ENCODE measurements at places on chromosomes 2 and 18.
A peak's percentile ranks its signal among the peaks of the same experiment; 100 is the strongest.

DNA sequence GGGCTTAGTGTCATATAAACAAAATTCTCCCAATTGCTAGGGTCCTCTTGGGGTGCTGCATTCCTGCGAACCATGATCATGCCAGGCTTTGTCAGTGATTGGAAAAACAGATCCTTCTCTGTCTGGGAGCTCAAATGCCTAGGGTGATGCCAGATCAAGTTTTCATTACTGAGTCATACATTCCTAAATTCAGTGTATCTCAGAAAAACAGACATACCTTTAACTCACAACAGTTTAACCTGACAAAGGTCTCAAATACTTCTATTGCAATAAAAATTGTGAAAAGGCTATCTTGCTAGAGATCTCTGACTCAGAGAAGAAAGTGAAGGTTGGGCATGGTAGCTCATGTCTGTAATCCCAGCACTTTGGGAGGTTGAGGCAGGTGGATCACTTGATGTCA lies 86.9 kb downstream of the SH3YL1 start:
- DNase-seq = no peak

DNA sequence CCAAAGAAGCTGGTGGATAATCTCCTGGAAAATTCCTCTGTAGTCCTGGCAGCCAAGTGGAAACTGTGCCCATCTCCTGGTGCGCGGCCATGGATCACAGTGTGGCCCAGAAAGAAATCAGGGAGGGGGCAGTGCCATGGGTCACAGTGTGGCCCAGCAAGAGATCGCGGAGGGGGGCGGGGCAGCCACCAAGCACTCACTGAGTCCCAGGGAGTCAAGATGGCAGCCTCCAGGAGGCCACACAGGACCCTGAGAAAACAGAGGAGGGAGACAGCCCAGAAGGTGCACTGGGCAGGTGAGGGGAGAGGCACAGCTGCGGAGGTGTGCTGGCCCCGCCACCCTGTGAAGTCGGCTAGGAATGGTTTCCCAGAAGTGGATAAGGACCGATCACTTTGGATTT lies 8.1 kb upstream of the ATP6V1B1 start:
- DNase-seq = no peak

- DNase-seq = no peak
Measured at GRCh38 chr18:60698901-60699300, 326.3 kb upstream of the MC4R start.

GRCh38 chr2:128901572-128902391 lies 583.1 kb upstream of the HS6ST1 start:
- DNase-seq = no peak

GRCh38 chr18:76931171-76931570 lies 108.8 kb downstream of the ZNF236 start:
- DNase-seq = no peak

- DNase-seq = no peak
Measured at GRCh38 chr2:100813527-100813926, 6.4 kb upstream of the NPAS2 start.

DNA sequence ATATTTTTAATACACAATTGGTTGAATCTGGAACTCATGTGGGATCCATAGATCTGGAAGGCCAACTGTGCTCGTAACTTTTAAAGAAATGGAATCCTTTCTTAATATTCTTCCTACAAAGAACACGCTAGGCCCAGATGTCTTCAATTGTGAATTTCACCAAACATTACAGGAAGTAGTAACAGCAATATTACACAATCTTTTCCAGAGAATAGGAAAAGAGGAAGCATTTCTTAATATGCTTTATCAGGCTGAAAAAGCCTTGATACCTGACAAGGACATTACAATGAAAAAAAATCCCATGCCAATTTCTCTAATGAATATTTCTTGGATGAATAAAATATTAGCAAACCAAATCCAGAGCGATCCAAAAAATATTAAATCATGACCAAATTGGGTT lies 80.3 kb upstream of the HAAO start:
- no peak for DNase-seq

GRCh38 chr2:156573710-156574109 lies 137.5 kb downstream of the GPD2 start:
- no peak for DNase-seq

DNA sequence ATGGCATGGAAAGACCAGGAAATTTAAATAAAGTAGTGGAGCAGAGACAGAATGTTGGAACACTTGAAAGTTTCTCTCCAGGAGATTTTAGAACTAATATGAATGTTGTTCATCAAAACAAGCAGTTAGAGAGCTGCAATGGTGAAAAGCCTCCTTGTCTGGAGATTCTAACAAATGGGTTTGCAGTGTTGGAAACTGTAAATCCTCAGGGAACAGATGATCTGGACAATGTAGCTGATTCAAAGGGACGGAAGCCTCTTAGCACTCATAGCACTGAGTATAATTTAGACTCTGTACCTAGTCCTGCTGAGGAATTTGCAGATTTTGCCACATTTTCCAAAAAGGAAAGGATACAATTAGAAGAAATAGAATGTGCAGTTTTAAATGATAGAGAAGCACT lies 27.7 kb downstream of the AFTPH start:
- DNase-seq = no peak

GRCh38 chr2:240900141-240900860 lies 4.3 kb upstream of the MAB21L4 start:
- DNase-seq = no peak

DNA sequence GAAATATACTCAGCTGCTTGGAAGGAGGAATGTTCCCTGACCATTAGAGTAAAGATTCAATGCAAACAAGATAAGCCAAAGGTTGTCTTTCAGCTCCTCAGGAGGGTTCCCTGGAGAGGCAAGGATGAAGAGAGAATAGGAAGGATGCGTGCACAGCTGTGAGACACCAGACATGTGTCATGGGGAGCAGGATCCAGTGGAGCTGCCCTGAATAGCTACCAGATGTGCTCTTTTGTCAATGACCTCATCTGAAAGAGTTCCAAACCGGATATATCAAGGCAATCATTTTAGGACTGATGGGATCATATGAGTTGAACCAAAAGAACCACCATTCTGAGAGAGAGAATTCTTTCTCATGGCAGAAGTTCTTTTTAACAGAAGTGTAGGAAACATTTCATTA lies 490.6 kb downstream of the IRS1 start:
- no peak for DNase-seq

DNA sequence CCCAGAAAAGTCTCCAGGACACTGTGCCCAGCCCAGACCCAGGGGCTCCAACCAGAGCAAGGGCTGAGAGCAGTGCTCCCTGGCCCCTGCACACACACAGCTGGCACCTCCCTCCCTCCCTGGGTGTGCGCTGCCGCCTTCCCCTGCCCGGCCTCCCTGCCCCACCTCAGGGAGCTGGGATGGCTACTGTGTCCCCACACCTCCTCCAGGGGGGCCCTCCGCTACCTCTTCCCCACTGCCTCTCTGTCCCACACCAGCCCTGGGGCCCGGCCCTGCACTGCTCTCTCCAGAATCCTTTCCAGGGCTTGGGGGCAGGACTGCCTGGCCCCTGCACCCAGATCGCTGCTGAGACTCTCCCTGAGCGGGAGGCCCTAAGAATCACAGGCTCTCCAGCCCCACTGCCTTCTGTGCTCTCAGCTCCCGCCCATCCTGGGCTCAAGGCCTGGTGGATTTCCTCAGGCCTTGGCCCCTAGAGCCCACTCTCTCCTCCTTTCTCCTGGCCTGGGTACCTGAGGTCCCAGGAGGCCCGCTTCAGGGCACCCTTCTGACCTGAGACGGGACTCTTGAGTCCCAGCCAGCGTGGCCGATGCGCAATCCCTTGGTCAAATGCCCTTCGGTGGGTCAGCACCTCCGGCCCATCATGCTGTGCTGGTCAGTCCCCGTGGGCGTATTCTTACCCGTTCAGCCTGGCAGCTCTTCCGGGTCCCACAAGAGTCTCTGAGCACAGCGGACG lies 276.8 kb upstream of the HDAC4 start:
- DNase-seq = no peak

DNA sequence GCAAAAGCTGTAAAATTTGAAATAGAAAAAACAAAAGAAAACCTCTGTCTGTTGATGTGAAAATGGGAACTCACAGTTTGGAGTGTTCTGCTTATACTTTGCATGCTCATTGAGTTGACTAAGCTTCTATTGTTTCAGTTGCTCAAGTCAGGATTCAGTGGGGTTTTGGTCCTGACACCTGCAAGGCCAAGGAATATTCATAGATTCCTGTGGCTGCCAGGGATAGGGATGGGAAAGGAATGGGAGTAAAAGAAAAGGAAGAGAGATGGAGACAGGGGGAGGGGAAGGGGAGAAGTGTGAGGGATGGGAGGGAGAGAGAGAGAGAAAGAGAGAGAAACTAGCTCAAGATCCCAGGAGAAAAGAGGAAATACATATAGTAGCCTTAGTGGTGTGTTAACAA lies 1.3 kb downstream of the CPS1 start:
- no peak for DNase-seq

DNA sequence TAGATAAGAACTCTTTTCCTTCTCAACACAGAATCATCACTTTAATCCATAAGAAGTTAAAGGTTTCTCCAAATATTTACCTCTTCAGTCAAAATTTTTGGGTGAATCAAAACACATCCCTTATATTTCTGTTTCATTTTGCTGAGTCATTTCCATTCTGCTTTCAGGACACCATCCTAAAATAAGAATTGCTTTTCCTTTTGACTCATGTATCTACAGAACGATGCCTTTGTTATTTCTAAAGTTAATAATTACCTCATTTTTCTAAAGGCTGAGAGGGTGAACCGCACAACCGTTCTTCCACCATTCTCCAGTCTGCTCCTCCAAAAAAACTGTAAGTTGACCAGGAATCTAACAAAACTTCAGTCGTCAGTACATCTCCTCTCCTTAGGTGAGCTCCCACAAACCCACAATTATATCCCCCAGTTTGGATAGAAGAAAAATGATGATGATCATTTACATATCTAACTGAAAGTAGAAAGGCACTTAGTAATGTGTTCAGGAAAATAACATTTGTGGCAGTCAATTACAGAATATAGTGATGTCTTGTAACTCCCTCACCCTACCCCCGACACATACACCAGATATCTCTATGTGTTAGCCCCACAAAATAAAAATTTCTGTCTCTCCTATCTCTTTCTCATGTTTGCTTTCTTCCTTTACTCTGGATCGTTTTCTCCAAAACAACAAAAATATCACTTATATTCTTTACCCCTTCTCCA lies 162.5 kb downstream of the RAD51AP2 start:
- DNase-seq = no peak

DNA sequence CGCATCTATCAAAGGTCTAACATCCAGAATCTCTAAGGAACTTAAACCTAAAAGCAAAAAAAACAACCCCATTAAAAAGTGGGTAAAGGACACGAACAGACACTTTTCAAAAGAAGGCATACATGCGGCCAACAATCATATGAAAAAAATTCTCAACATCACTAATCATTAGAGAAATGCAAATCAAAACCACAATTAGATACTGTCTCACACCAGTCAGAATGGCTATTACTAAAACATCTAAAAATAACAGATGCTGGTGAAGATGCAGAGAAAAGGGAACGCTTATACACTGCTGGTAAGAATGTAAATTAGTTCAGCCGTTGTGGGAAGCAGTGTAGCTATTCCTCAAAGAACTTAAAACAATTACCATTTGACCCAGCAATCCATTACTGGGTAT lies 38.0 kb downstream of the PPP3R1 start:
- no peak for DNase-seq

GRCh38 chr18:59047321-59048047 lies 92.2 kb upstream of the SEC11C start:
- DNase-seq = no peak

GRCh38 chr2:232980683-232981082 lies 32.4 kb downstream of the NGEF start:
- DNase-seq = no peak

DNA sequence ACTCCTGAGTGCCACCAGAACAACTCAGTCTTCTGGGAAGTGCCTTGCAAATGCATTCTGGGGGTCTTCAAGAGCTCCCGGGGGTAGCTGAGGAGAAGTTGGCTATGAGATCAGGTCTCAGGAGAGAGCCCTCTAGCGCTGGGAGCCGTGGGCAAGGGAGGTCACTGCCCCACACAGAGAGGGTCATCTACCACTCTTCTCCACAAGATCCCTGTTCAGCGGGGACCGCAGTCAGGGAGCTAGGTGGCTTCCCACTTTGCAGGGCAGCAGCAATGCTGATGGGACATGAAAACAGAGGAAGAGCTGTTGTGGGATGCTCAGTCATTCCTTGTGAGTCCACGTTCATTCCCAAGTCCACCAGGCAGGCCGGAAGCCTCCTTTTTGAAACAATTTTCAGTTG lies 66.6 kb downstream of the ACKR3 start:
- DNase-seq = no peak

- DNase-seq = no peak
Measured at GRCh38 chr18:3114026-3114425, 101.1 kb upstream of the LPIN2 start.

- no peak for DNase-seq
Measured at GRCh38 chr18:56268952-56269351, 369.4 kb downstream of the TXNL1 start.

GRCh38 chr18:27546991-27547390 lies 361.9 kb upstream of the CHST9 start:
- no peak for DNase-seq

GRCh38 chr2:197266477-197266876 lies 44.1 kb downstream of the ANKRD44 start:
- peak; percentile 54 for DNase-seq

- no peak for DNase-seq
Measured at GRCh38 chr18:56312551-56313335, 325.6 kb downstream of the TXNL1 start.

DNA sequence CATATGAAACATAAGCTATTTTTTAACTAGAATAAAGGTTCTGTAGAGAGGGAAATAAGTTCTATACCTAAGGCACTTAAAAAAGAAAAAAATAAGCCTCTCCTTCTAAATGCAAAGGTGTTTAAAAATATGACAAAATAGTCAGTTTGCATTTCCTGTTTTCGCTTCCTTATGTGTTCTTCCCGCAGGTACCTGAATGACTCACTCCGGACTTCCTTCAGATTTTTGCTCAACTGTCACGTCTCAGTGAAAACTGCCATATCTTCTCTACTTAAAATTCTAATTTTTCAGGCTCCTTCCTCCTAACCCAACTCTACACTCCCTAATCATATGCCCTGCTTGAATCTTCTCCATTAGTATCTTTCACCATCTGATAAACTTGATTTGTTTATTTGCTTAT lies 1333.1 kb downstream of the LRP1B start:
- no peak for DNase-seq

DNA sequence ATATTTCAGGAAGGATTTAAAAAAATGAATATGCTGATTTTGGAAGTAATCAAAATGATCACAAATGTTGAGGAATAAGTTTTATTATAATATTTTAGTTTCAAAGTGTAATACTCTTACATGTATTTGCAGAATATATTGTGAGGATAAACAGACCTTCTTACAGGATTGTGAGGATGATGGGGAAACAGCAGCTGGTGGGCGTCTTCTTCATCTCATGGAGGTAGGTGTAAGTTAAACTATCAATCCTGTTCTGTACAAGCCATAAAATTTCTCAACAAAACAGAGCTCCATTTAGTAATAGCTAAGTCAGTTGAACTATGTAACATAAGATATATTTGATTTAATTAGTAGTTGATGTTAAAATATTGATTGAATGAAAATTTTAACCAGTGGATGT lies 12.5 kb upstream of the HRH4 start:
- DNase-seq = no peak

Data from CD4-positive, alpha-beta T cell treated with Interleukin-15 for 4 hours (primary cell).